T follicular helper cell (primary cell): ENCODE measurements at places on chromosomes 7 and 10.

GRCh38 chr10:128631801-128632241 is 505.6 kb upstream of the MKI67 start:
- DNase-seq: no peak

- no peak for DNase-seq
Measured at GRCh38 chr7:100369105-100369504, 4.2 kb upstream of the PILRA start.

- no peak for DNase-seq
Measured at GRCh38 chr10:126263006-126263676, 125.1 kb downstream of the ADAM12 start.

GRCh38 chr7:98617960-98618418 is 904 bp downstream of the NPTX2 start:
- no peak for DNase-seq

- no peak for DNase-seq
Measured at GRCh38 chr10:86107131-86107530, 259.5 kb downstream of the GRID1 start.

DNA sequence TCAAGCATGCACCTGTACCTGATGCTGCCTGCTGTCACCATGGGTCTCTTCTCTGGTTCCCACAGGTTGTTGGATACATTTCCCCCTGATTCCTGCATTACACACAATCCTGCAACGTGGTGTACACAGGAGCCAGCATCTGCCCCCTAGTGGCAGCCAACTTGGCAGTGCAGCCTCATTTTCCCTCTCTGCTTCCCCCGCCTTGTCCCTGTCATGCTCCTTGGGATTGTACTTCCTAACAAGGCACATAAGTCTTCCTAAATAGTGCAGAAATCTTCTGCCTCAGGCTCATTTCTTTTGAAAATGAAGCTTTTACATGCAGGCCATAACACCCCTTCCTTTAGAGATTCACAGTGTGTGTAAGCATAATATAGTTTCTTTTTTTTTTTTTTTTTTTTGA is 387.5 kb downstream of the CCSER2 start:
- no peak for DNase-seq

DNA sequence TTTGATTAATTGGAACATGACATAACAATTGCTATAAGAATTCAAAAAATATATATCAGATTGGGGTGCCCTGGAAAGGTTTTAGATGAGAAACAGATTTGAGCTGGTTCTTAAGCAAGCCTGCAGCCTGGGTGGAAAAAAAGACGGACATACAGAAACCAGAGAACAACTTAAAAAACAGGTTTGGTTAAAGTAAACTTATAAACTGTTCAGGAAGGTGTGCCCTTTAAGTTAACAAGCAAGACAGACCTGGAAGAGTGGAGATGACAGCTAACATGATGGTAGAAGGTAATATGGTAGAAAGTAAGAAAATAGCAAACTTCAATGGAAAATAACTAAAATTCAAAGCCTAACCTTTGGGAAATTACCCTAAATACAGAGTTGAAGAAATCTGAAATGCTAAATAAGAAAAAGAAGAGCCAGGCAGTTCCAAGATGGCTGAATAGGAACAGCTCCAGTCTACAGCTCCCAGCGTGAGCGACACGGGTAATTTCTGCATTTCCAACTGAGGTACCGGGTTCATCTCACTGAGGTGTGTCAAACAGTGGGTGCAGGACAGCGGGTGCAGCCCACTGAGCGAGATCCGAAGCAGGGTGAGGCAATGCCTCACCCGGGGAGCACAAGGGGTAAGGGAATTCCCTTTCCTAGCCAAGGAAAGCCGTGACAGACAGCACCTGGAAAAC is 52.2 kb downstream of the CADPS2 start:
- no peak for DNase-seq

DNA sequence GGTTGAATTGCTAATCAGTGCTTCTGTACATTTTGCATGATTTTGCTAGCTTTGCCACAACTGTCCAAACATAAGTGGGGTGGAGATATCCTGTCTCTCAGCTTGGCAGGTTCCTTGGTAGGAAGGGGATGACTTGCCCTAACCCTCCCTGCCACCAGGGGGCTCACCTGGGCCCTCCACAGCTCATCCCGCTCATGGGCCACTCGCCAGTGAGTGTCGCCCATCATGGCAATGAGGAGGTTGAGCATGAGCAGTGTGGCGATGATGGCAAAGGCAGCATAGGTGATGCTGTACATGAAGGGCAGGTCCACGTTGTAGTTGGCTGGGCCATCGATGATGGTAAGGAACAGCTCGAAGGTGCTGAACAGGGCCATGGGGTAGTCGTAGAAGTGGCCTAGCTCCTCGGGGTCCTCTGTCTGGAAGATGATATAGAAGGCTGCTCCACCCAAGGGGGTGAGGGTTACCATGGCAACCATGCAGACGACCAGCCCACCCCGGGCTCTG is 12.2 kb downstream of the TRPV6 start:
- no peak for DNase-seq

GRCh38 chr10:71476228-71477011 is 79.7 kb downstream of the CDH23 start:
- DNase-seq: no peak

- DNase-seq: no peak
Measured at GRCh38 chr7:119254742-119255141, 1018.2 kb upstream of the KCND2 start.

DNA sequence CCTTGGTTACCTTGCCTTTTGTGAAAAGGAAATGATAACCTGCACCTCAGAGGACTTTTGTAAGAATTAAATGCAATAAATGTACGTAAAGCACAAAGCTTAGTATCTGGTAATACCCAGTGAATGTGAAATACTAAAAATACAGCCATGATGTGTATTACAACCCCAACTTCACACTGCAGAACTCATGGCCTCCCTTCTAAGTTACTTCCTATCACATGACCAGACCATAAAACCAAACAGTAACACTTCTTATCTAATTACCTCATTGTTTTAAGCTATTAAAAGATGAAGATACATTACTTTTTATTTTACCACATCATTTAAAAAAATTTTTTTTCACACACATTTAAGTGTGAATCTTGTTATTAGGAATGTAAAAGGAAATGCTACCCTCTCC is 29.0 kb downstream of the VPS41 start:
- no peak for DNase-seq

DNA sequence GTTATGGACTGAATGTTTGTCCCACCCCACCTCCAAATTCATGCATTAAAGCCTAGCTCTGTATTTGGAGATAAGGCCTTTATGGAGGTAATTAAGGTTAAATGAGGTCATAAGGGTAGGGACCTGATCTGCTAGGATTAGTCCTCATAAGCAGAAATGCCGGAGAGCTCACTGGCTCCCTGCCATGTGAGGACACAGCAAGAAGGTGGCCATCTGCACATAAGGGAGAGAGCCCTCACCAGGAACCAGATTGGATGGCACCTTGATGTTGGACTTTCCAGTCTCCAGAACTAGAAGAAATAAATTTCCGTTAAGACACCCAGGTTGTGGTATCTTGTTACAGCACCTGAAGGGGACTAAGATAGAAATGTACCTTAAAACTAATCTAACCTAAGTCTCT is 816.1 kb upstream of the C7orf33 start:
- no peak for DNase-seq

GRCh38 chr7:79185605-79186004 is 267.9 kb downstream of the MAGI2 start:
- no peak for DNase-seq

DNA sequence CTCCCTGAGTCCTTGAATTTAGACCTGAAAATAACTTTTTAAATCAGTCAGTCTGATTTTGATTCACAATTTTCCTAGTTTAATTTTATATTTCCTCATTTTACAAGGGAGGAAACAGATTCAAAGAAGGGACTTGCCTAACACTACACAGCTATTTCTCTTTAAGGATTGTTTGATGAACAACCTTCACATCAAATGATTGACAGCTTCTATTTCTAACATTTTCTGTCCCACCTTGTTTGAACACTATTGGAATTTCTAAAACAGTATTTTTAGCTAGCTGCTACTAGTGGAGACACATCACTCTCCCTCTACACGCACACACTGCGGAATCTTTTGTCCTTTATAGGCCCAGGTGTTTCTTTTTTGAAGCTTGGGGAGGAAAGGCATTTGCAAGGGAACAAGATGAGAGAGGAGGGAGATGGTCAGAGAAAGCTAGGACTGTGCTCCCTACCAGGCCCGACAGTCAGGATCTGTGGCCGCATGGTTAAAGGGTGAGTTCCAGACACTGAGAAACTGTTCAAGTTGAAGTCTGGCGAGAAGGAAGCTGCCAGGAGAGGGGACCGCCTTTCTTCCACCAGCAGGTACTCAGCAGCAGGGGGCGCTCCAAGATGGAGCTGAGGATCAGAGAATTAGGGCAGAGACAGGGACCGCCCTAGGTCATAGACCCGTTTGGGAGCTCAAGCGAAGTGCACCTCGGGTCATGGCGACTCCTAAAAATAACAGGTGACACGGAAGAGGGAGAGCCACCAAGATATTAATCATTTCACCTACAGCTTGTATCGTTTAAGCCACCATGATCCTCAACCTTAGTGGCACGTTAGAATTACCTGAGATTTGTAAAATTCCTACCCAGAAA is 49.7 kb downstream of the DNAJC12 start:
- DNase-seq: peak; percentile 49

DNA sequence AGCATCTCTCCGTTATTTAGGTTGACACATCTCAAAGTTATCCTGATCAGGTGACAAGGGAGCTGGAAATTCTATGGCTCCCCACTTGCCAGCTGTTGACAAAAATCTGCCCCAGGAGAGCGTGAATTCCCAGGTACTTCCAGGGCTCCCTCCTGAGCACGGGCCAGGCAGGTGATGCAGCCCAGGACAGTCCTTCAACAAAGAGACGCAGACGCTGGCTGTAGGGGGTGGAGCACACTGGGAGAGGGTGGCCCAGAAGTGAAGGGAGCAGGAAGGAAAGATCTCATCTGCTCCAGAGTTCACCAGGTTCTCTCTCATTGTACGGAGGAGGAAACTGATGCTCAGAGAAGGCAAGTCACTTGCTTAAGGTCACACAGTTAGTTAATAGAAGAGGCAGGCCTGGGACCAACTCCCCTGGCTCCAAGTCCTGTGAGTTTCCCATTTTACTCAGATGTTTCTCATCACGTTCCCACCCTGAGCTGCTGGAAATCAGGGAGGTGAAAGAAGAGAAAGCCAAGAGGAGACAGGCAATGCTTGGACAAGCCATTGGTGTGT is 41.0 kb upstream of the CHST3 start:
- no peak for DNase-seq
